EL (cell line): ENCODE measurements at places on chromosomes 3 and 15.
A peak's percentile ranks its signal among the peaks of the same experiment; 100 is the strongest.

DNA sequence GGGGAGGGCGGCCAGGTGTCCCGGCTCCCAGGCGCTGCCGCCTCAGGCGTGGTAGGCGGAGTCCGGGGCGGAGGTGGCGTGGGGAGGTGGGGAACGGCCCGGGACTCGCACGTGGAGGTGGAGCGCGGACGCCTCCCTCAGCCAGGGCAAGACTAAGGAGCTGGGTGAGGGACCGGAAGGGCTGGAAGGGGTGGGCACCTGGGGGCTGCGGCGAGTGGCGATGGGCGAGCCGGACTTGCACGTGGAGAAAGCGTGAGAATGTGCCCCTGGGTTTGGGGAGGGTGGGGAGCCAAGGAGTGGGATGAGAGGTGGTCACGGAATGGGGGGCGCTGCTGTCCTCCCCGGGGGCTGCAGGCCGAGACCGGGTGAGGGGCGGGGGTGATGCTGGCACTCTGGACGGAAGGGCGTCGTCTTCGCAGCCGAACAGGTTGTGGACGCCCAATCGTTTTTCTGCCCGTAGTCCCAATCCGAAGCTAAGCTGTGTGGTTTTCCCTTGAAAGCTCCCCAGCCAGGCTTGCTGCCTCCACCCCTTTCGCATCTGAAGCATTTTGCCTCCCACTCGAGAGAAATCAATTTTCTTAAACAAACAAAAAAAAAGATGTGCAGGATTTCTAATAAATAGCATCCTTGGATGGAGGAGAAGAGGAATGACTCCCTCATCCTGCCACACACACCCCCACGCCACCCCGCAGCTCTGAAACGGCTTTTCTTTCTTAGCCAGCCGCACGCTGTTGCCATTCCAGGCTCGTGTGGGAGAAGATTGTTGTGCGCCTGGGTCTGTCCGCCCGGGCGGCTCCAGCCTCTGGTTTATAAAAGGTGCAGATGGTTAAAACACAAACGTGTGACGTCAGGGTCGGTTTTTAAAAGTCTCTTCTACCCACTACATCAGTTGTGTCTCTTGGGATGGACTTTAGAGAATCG is 62.5 kb upstream of the ANKRD28 start:
- DNase-seq = peak; percentile 59

DNA sequence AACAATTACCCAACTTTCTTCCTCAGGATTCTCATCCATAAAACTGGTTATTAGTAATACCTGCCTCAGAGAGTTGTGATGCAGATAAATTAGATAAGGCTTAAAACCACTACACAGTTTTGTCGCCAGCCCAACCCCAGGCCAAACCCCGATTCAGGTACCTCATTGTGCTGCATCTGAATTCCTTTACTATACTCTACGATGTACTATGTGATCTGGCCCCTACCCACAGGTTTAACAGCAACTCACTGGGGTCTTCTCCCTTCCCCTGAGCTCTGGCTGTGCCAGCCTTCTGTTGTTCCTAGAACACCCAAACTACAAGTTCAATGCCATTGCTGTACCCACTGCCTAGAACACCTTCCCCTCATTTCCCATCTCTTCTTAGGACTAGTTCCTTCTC is 64.6 kb downstream of the MYO5A start:
- DNase-seq = no peak

DNA sequence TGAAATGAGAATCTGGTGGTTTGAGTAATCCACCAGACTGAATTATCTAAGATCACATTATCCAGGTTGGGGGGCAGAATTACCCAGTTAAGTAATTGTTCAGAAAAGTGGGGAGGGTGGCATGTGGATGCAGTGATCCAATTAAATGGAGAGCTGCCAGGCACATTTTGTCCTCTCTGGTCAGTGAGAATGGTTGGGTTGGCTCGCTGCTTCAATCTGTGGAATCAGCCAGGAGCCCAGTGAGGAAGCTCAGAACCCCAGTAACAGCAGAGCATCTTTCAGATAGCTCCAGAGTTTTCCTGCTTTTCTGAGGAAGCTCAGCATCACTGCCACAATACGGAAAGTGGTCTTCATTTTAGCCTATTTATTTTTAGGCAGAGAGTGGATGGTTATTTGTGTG is 6.4 kb upstream of the EXOG start:
- no peak for DNase-seq

GRCh38 chr3:26715431-26715830 is 92.9 kb downstream of the LRRC3B start:
- DNase-seq = no peak

- DNase-seq = no peak
Measured at GRCh38 chr15:79133309-79133708, 42.7 kb upstream of the RASGRF1 start.

GRCh38 chr3:30342318-30343060 is 263.9 kb upstream of the TGFBR2 start:
- DNase-seq = peak; percentile 95

DNA sequence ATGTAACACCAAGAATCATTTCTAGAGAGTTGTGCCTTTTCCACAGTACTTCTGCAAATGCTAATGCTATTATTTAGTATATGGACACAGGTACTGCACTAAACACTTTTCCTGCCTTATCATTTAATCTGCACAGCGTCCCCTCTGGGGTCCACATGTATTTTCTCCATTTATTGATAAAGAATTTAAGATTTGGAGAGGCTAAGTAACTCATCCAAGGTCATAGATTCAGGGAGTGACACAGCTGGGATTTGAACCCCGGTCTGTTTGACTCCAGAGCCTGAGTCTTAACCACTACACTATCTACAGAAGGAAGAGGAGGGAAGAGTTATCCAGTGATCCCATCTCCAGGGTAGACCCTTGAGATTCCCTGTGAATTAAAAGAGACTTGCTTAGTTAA is 24.9 kb upstream of the TPRG1 start:
- DNase-seq = peak; percentile 34
